ENCODE measurements at places on chromosomes 5 and 9. TPM values are rescaled to one million over a fixed set of nuclear protein-coding genes. Genes with fewer than 3 reads are reported as not detected.

CCDC187 gene
- total RNA-seq, result 0.10 TPM

USP20 gene
- total RNA-seq, result 17.1 TPM

EEIG1 gene
- 49.1 TPM for total RNA-seq

RFESD gene
- total RNA-seq, result 3.6 TPM

C5orf58 gene
- total RNA-seq, result not detected

COL15A1 gene
- not detected for total RNA-seq

PHYHD1 gene
- total RNA-seq, result 0.73 TPM

OTP gene
- total RNA-seq, result not detected

IFNB1 gene
- 7.8 TPM for total RNA-seq

FAXDC2 gene
- 17.8 TPM for total RNA-seq

BARX1 gene
- total RNA-seq, result not detected

COL23A1 gene
- 0.10 TPM for total RNA-seq

SIT1 gene
- total RNA-seq, result 9.6 TPM

HAVCR1 gene
- total RNA-seq, result 1.3 TPM

MIGA2 gene
- total RNA-seq, result 22.7 TPM

SHOC1 gene
- under 0.01 TPM for total RNA-seq

PCDHB2 gene
- 0.10 TPM for total RNA-seq

CDC25C gene
- total RNA-seq, result 1.2 TPM

TAL2 gene
- total RNA-seq, result not detected

C6 gene
- total RNA-seq, result not detected

ATP6V1G1 gene
- total RNA-seq, result 265 TPM

PRRT1B gene
- total RNA-seq, result not detected

SLC46A2 gene
- total RNA-seq, result 0.94 TPM

ELOVL7 gene
- total RNA-seq, result 23.2 TPM

FSD1L gene
- 1.7 TPM for total RNA-seq

CXXC5 gene
- 82.8 TPM for total RNA-seq

AJM1 gene
- total RNA-seq, result 0.73 TPM

BHMT2 gene
- total RNA-seq, result not detected

TYRP1 gene
- 0.10 TPM for total RNA-seq

FAM200C gene
- total RNA-seq, result 0.10 TPM

GABRB2 gene
- not detected for total RNA-seq

NUDT2 gene
- 8.9 TPM for total RNA-seq
